ENCODE measurements at places on chromosomes 6 and 20.
A peak's percentile ranks its signal among the peaks of the same experiment; 100 is the strongest.

- H3K4me3 ChIP-seq, result no peak overlapping the region
- H3K27me3 ChIP-seq, result no peaks in the 10 kb centered on the region
- peak overlapping the region; percentile 86 for H3K27ac ChIP-seq
- peaks cover 49% of the 10 kb centered on the region for H3K4me1 ChIP-seq
Observed at GRCh38 chr20:37190354-37191112, 11.2 kb upstream of the MROH8 start.

GRCh38 chr20:47382746-47383415 lies 26.4 kb upstream of the ZMYND8 start:
- DNase-seq, result no peak
- no peaks in the 10 kb centered on the region for H3K36me3 ChIP-seq
- peaks cover 22% of the 10 kb centered on the region for H3K4me1 ChIP-seq
- H3K27me3 ChIP-seq, result no peaks in the 10 kb centered on the region

GRCh38 chr6:143400258-143401067 lies 50.0 kb downstream of the ADAT2 start:
- H3K27me3 ChIP-seq, result peaks cover 2% of the 10 kb centered on the region
- H3K4me1 ChIP-seq, result peaks cover 19% of the 10 kb centered on the region
- peak overlapping the region; percentile 37 for H3K27ac ChIP-seq
- peak overlapping the region; percentile 53 for H3K4me3 ChIP-seq
- H3K36me3 ChIP-seq, result no peaks in the 10 kb centered on the region
- DNase-seq, result no peak

DNA sequence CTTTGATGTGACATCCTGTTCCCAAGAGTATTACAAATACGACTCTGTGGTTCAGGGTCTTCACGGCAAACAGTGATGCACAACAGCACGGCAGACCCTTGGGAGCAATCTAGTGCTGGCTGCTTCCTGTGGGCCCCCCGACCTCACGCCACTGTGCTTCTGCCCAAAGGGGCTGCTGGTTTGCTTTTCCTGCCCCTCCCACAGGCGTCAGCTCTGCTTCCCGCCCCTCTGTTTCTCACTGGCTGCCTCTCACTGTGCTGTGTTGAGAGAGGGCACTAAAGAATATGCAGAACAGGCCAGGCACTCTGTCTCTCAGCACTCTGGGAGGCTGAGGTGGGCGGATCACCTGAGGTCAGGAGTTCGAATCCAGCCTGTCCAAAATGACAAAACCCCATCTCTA lies 554.5 kb upstream of the AGPAT4 start:
- DNase-seq, result no peak
- no peaks in the 10 kb centered on the region for H3K27me3 ChIP-seq
- no peak overlapping the region for H3K27ac ChIP-seq
- H3K4me3 ChIP-seq, result no peak overlapping the region
- no peaks in the 10 kb centered on the region for H3K36me3 ChIP-seq

- H3K4me1 ChIP-seq, result peaks cover 26% of the 10 kb centered on the region
- no peak overlapping the region for H3K4me3 ChIP-seq
- no peak for DNase-seq
- H3K27me3 ChIP-seq, result no peaks in the 10 kb centered on the region
- peaks cover 17% of the 10 kb centered on the region for H3K36me3 ChIP-seq
Observed at GRCh38 chr6:157997893-157998608, 16.4 kb downstream of the SYNJ2 start.

GRCh38 chr6:132061381-132061780 lies 110.2 kb upstream of the CCN2 start:
- H3K27ac ChIP-seq, result no peak overlapping the region
- no peaks in the 10 kb centered on the region for H3K27me3 ChIP-seq
- no peak overlapping the region for H3K4me3 ChIP-seq

DNA sequence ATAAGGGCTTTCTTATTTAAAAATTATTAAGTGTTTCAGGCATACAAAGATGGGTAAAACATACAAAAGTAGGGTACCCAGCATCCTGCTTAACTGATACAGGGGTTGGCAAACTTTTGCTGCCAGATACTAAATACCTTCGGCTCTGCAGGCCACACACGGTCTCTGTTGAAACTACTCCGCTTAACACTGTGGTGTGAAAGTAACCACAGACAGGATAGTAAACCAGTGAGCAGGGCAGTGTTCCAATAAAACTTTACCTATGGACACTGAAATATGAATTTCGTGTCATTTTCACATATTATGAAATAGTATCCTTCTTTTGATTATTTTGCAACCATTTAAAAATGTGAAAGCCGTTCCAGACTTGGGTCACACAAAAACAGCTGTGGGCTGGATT lies 92.4 kb downstream of the EYA2 start:
- H3K27me3 ChIP-seq, result peaks cover 53% of the 10 kb centered on the region
- peaks cover 10% of the 10 kb centered on the region for H3K36me3 ChIP-seq
- H3K27ac ChIP-seq, result no peak overlapping the region
- no peak for DNase-seq
- no peak overlapping the region for H3K4me3 ChIP-seq

DNA sequence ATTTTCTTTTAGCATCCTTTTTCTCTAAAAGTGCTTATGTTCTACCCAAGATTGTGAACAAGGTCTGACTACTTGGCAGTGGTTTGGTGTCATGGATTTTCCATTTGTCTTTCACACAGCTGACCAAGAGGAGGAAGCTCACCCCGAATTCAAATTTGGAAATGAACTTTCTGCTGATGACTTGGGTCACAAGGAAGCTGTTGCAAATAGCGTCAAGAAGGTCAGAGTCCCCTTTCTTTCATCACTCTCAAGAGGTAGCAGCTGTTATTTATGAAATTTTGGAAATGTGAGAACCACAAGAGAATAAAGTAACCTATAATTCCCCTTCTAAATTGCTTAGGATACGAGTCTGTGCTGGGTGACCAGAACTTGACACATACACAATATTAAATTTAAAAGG lies 113.0 kb upstream of the LAMP5 start:
- no peak overlapping the region for H3K27ac ChIP-seq
- no peak overlapping the region for H3K4me3 ChIP-seq
- no peaks in the 10 kb centered on the region for H3K36me3 ChIP-seq
- DNase-seq, result no peak
- H3K27me3 ChIP-seq, result no peaks in the 10 kb centered on the region
- H3K4me1 ChIP-seq, result no peaks in the 10 kb centered on the region

DNA sequence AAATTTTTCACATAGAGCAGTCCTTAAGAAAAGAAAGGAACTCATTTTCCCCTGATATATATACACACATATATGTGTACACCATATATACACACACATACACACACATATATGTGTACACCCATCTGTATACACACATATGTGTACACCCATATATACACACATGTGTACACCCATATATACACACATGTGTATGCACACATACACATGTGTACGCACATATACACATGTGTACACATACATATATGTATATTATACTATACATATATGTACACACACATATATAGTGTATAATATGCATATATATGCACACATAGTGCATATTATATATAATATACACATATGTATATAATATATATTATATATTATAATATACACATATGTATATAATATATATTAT lies 9.1 kb downstream of the MAP3K4 start:
- peaks cover 3% of the 10 kb centered on the region for H3K4me1 ChIP-seq
- no peak overlapping the region for H3K27ac ChIP-seq
- H3K27me3 ChIP-seq, result no peaks in the 10 kb centered on the region
- no peak for DNase-seq

- no peaks in the 10 kb centered on the region for H3K36me3 ChIP-seq
- H3K4me1 ChIP-seq, result peaks cover 9% of the 10 kb centered on the region
Observed at GRCh38 chr6:39088331-39088730, 26.7 kb downstream of the SAYSD1 start.
